HuH-7 (cell line): ENCODE measurements at places on chromosomes 7 and 10.

GRCh38 chr7:155728116-155728515 lies 83.7 kb downstream of the RBM33 start:
- DNase-seq, result no peak

DNA sequence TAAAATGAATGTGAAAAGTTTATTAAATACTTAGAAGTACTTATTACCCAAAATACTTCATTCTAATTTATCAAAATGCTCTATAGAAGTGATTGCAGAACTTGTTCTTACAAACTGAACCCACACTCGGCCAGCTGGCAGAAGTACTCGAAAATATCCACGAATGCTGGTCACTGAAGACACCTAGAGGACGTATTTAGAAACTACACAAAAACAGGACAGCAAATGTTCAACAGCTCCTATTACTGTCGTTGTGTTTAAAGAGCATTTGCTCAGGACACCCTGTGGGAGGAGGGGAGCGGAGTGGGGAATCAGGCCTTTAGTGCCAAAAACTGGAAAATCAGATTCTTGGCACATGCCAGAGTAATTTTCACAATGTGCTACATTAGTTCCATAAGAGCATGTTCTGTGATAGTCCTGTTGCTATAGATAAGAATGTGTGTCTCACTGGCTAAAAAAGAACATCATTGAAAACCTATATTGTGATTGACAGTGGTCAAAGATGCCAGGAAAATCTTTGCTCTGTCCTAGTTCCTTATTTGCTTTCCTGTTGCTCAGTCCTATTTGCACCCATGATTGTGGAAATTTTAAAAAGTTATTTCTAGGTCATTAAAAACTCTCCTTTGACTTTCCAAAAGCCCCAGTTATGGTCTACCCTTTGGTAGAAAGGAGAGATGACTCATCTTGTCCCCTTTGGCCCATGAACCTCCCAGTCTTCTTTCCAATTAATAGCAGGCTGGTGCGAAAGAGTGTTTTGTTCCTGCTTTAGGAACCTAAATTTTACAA lies 49.0 kb upstream of the NRBF2 start:
- peak; percentile 14 for DNase-seq

DNA sequence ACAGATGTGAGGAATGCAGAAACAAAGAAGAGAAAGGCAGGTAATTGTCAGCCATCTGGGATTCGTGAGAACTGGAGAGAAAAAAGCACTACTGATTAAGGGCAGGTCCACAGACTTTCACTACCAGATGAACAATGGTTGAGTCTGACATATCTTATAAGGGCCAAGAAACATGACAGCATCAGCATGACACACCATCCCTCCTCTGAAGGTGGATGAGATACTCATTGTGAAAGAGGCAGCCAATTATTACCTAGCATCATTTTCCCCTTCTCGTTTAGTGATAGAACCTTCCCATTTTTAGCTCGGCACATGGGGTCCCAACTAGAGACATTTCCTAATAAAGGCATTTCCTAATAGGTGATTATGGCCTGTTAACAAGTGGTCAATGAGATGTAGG lies 19.2 kb upstream of the MET start:
- DNase-seq, result no peak

DNA sequence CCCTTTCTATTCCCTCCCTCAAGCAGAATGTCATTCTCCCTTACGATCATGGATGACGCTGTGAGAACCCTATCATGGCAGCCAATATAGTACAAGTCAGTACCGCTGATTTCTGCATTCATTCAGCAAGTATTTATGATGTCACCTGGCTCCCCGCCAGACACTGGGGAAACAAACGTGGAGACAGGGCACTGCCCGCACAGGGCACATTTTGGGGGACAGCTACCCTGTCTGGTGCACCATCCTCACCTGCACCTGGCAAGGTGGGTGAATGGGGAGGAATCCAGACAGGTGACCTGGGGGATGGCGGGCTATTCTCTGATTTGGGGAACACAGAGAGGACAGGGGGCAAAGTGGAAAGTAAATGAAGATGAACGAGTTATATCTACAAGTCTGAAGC lies 28.4 kb downstream of the MKI67 start:
- DNase-seq, result no peak

DNA sequence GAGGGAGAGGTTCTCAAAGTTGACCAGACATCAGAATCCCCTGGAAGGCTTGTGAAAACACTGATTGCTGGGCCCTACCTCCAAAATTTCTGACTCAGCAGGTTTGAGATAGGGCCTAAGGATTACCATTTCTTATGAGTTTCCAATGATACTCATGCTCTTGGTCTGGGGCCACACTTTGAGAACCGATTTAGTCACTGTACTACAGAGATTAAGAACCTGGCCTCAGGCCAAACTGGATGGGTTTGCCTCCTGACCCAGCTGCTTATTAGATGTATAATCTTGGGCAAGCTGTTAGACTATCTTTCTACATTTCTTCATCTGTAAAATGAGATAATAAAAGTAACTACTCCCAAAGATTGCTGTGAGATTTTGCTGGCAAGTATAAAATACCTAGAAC lies 77.1 kb upstream of the SCIN start:
- no peak for DNase-seq

DNA sequence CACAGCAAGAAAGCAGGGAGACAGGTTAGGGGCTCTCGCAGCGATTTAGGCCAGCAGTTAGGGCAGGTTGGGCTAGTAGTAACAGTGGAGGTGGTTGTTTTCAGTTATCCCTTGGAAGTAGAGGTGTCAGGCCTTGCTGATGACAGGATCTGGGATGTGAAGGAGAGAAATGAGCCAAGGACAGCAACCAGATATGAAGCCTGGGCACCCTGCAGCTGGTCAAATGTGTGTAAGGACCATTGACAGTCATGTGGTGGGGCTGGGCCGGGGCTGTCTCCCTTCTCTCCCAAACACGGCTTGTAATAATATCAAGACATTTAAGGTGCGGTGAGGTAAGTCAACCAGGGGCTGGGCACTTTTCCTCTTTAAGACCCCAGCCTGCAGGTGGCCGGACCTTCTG lies 112.5 kb upstream of the IGFBP3 start:
- no peak for DNase-seq

DNA sequence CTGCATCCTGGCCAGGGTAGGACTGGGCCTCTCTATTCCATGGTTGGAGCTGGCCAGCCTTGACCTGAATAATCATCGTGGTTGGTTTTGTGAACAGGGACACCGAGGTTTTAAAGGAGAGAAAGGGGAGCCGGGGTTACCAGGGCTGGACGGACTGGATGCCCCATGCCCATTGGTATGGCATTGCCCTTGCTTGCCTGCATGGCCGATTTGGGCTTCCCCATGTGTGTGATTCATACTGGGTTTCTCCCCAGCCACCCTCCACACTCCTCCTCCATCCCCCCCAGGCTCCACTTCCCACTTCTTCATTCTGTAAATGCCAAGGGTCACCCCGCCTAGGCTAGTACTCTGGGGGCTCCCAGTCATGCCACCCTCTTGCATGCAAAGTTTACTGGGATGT lies 98.8 kb upstream of the MACROH2A2 start:
- no peak for DNase-seq

DNA sequence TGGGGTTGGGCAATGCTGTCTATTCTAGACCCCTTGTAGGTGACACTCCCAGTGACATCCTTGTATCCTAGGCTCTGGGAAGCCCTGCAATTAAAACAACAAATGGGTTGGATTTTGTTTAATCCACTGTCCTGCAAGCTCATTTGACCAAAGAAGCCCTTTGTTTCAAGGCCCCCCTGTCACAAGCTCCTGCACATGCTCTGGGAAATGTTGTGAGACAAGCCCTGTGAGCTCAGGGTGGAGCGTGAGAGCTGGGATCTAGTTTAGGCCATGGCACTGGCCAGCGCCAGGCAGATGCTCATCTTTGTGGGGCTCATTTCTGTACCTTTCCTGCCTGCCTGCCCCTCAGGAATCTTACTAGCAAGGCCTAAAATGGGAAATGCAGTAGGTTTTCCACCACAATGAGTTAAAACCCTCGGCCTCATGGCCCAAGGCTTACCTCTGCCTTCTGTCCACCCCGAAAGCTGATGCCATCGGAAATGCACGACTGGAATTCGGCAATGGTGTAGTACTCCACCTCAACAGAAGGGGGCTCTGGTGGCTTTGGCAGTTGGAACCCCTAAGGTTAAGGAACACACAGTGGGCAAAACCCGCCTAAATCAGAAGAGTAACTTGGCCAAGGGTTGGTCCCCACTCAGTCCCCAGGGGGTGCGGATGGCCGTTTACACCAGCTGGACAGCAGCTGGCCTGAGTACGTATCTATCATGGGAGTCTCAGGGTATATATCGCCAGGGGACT lies 112.0 kb downstream of the NEURL1 start:
- DNase-seq, result peak; percentile 59
